ENCODE measurements at places on chromosomes 7 and 10. TPM values are rescaled to one million over a fixed set of nuclear protein-coding genes. Genes with fewer than 3 reads are reported as not detected.

CABCOCO1 gene
- not detected for total RNA-seq

NPY4R2 gene
- total RNA-seq, result not detected

CCL26 gene
- total RNA-seq, result not detected

MKX gene
- not detected for total RNA-seq

PTPN20 gene
- total RNA-seq, result not detected

RADIL gene
- total RNA-seq, result 0.24 TPM

CTBP2 gene
- total RNA-seq, result not detected

AGR2 gene
- total RNA-seq, result not detected

SPDYE6 gene
- not detected for total RNA-seq

ACSM6 gene
- not detected for total RNA-seq

CLCN1 gene
- total RNA-seq, result not detected

ZNF862 gene
- 12.1 TPM for total RNA-seq

GPER1 gene
- total RNA-seq, result 75.9 TPM

FOXK1 gene
- total RNA-seq, result 32.0 TPM

RNF148 gene
- total RNA-seq, result not detected

UNCX gene
- total RNA-seq, result not detected

NPC1L1 gene
- not detected for total RNA-seq

OR2A1 gene
- not detected for total RNA-seq

HHEX gene
- total RNA-seq, result 1.7 TPM

TAS2R5 gene
- total RNA-seq, result 1.3 TPM

RBP3 gene
- total RNA-seq, result not detected

CALHM3 gene
- not detected for total RNA-seq

CALML3 gene
- not detected for total RNA-seq

OGDHL gene
- total RNA-seq, result 0.23 TPM
